ENCODE measurements at places on chromosomes 11 and 22.

GRCh38 chr11:82811369-82811768, 77.7 kb upstream of the FAM181B start:
- no peak for DNase-seq

GRCh38 chr22:49573109-49573765, 254.4 kb downstream of the BRD1 start:
- DNase-seq: no peak

DNA sequence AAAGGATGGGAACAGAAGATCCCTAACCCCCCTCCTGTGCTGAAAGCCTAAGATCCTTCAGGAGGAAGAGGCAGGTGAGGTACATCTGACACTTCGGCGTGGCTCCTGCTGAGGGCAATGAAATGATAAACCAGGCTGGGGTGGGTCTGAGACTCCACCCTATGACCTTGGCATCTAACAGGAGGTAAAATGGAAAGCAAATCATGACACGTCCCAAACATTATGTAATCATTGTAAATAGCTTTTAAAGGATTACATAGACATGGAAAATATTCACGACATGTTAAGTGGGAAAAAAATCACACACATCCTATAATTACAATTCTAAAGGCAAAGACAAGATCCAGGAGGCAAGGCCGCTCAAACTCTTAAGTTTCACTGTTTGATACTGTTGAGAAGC, 70.5 kb downstream of the LINC01488 start:
- no peak for DNase-seq

DNA sequence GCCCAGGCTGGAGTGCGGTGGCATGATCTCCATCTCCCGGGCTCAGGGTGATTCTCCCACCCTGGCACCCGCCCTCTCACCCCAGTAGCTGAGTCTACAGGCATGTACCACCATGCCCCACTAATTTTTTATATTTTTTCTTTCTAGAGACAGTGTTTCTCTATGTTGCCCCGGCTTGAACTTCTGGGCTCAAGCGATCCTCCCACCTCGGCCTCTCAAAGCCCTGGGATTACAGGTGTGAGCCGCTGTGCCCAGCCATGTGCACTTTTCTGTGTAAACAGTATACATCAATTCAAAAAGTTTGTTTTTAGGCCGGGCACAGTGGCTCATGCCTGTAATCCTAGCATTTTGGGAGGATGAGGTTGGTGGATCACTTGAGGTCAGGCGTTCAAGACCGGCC, 14.7 kb downstream of the GRIK4 start:
- DNase-seq: no peak

- no peak for DNase-seq
Observed at GRCh38 chr11:79432138-79432537, 8.7 kb downstream of the TENM4 start.

GRCh38 chr11:126646701-126647557, 291.4 kb downstream of the ST3GAL4 start:
- DNase-seq: no peak

GRCh38 chr22:11627436-11627797, 3900.6 kb upstream of the OR11H1 start:
- no peak for DNase-seq

GRCh38 chr11:134554861-134555260, 142.8 kb upstream of the B3GAT1 start:
- no peak for DNase-seq

DNA sequence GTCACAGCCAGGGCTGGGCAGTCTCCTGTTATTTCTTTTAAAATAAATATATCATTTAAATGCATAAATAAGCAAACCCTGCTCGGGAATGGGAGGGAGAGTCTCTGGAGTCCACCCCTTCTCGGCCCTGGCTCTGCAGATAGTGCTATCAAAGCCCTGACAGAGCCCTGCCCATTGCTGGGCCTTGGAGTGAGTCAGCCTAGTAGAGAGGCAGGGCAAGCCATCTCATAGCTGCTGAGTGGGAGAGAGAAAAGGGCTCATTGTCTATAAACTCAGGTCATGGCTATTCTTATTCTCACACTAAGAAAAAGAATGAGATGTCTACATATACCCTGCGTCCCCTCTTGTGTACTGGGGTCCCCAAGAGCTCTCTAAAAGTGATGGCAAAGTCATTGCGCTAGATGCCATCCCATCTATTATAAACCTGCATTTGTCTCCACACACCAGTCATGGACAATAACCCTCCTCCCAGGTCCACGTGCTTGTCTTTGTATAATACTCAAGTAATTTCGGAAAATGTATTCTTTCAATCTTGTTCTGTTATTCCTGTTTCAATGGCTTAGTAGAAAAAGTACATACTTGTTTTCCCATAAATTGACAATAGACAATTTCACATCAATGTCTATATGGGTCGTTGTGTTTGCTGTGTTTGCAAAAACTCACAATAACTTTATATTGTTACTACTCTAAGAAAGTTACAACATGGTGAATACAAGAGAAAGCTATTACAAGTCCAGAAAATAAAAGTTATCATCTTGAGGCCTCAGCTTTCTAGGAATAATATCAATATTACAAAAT, 13.4 kb downstream of the OR51B4 start:
- no peak for DNase-seq

Data from NCI-H1092 (cell line).